ENCODE measurements at places on chromosomes 3 and 15.

GRCh38 chr3:196546537-196546936, 21.8 kb downstream of the WDR53 start:
- no peak for DNase-seq

- no peak for DNase-seq
Observed at GRCh38 chr3:157467200-157467599, 30.6 kb downstream of the PTX3 start.

- no peak for DNase-seq
Observed at GRCh38 chr3:103767635-103768034, 1332.8 kb downstream of the ZPLD1 start.

- DNase-seq: no peak
Observed at GRCh38 chr3:187000711-187001151, 70.4 kb downstream of the ST6GAL1 start.

GRCh38 chr3:168071591-168072322, 24.0 kb downstream of the GOLIM4 start:
- DNase-seq: peak; percentile 78

DNA sequence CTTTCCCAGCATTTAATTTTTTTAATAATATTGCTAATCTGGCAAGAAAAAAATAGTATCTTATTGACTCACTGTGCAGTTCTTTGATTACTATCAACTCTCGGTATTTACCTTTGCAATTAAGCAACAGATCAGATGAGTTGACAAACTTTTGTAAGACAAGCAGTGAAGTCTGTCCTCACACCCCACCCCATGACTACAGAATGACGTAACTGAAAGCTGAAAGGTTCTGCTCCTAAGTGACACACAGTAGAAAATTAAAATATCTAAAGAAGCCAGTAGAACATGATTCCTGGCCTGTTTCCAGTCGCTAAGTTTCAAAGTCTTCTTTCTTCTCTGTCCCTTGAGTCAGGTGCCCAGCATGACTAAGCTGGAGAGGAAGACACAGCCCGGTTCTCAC, 135.5 kb downstream of the STT3B start:
- DNase-seq: peak; percentile 25

GRCh38 chr3:62134061-62134496, 239.3 kb downstream of the FEZF2 start:
- DNase-seq: peak; percentile 35

- no peak for DNase-seq
Observed at GRCh38 chr3:184538666-184539431, 22.7 kb upstream of the EPHB3 start.

DNA sequence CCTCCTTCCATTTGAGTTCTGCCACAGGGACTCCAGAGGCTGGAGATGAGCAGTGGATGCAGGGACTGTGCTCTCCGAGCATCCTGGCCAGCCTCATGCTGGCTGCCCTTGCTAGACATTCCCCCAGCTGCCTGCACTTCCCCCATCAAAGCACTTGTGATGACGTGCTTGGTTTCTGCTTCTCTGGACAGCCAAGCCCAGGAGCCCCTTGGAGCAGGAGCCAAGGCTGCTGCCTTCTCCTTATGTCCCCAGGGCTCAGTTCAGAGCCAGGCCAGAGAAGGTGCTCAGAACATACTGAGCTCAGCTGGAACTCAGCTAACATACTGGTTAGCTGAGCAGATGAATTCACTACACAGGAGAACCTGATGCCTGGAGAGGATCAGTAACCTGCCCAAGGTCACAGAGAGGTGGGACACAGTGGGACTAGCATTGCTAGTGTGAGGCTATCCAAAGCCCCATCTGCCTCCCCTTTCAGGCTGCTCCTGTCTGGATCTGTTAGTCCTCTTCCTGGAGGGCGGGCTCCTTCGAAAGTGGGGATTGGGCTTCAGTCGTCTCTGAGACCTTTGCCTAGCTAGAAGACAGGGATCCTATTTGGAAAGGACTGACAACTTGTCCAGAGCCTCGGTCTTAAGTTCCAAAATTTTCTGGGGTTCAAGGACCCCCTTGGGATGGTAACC, 4.3 kb downstream of the PCBP4 start:
- DNase-seq: no peak

DNA sequence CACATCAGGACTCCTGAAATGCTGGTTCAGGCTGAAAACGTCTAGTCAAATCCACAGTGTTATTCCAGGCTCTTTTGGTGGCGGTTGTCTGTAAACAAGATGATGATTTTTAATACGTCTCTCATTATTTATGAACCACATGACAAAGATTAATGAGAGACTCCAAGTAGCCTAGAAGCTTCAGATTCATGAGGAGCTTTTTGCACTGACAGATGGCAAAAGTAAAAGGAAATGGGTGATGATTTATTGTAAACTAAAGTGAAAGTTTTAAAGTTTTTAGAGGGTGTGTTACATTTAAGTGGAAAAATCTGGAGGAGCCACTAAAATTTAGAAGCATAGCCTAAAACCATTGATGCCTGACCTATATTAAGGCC, 77.0 kb downstream of the BBX start:
- DNase-seq: no peak

GRCh38 chr3:129428007-129428375, 445 bp downstream of the EFCAB12 start:
- no peak for DNase-seq

GRCh38 chr3:32257641-32258438, 19.4 kb downstream of the CMTM8 start:
- no peak for DNase-seq

DNA sequence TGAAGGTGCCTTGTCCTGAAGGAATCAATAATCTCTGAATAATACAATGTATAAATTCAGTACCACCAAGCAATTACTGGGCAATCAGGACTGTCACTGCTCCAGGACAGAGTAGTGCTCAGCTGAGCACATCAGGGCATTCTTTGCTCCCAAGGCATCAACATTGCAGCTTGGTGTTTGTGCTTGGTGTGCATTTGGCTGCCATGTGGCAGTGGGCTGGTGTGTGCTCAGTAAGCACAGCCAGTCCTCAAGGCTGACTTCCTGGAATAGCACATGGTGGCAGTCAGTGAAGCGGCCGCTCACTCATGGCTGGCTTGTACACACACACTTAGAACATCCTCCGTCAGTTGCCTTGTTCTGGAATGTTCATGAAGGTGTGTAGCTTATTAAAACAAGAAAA, 217.0 kb downstream of the EPHB1 start:
- no peak for DNase-seq

DNA sequence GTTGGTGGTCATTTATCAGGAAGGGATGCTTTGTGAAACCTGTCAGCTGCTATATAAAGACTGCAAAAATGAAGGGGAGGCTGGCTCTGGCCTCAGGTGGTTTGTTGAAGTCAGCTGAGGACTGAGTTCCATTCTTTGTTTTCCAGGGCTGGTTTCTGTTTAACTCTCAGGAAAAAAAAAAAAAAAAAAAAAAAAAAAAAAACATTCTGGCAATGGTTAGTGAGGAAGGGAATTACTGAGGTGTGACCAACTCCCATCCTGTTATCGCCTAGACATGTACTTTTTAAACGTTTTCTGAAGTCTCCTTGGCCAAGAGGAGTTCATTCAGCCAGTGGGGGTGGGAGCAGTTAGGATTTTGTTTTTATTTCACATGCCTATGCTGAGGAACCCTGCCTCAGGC, 316.3 kb downstream of the OXSM start:
- no peak for DNase-seq

DNA sequence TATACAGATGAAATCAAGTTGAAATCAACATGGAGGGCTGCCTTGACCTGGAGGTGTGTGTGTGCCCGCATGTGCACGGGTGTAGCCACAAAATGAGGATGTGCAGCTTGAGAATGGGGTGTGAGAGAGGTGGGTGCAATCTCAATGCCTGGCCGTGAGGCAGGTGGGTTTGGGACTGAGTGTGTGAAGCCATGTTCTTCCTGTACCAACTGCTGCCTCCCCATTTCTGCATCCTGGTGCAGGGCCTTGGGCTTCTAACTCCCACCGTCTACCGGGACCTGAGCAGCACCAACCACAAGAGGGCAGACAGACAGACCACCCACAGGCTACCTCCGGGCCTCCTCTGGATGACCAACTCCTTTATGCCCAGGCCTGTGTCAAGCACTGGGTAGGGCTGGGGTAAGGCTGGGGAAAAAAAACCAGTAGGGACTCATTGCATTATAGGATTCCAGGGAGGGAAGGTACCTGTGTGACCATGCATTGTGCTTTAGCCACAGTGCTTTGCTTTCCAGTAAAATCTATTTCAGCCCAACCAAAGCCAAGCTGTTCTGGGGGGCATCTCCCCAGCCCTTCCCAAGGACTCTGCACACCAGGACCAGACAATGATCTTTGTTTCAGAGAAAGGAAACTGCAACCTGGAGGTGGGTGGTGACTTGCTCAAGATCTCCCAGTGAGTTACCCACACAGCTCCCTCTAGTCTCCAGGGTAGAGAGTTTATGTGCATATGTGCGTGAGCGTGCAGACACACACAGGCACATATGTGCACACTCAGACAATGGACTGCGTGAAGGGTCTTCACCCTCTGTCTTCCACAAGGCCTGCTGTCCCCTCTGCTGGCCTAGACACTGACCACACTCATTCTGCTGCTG, 162.2 kb upstream of the TLE3 start:
- DNase-seq: no peak

DNA sequence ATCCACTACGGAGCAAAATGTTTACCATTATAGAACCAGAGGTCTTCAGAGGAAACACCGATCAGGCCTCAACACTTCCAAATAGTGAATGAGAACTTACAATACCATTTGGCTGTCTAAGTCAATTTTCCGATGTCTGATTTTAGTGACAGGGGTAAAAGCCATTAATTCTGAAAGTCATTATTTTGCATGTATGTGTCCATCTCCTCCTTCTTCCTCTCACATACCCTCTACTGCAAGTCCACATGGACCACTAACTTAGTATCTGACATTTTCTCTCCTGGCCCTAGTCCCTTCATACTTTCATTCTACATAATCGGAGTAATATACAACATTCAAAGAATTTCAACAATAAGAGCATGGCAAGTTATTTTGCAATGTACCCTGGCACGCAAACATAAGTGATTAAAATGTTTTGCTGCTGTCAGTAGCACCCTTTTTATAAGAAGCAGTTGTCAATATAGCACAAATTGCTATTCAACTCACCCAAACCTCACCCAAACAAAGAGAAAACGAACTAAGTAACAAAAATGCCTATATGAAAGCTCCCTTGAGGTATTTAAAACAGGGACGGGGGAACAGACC, 1.9 kb downstream of the TOP2B start:
- no peak for DNase-seq

- DNase-seq: peak; percentile 79
Observed at GRCh38 chr15:60660290-60661051, 181.5 kb upstream of the ICE2 start.

DNA sequence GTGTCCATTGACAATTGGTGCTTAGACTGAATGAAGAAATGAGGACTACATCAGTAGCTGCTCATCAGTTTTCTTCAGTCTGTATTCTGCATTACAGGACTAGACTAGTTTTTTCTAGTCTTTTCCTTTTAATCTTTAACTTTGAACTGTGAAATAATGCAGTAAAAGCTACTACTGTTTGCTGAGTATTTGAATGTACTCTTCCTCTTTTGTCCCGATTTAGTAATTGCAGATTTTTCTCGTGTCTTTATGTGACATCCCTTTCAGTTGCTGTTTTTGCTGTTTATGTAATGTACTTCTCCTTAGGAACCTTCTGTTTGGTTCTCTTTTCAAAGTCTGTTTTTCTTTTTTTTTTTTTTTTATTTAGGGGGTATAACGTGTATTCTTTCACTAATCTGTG, 17.4 kb downstream of the MFSD1 start:
- no peak for DNase-seq

- no peak for DNase-seq
Observed at GRCh38 chr3:37907906-37908305, 46.2 kb downstream of the CTDSPL start.

GRCh38 chr3:147411815-147412241, 2.7 kb downstream of the ZIC1 start:
- DNase-seq: no peak

- DNase-seq: no peak
Observed at GRCh38 chr3:43699864-43700263, 9.1 kb downstream of the ABHD5 start.

- no peak for DNase-seq
Observed at GRCh38 chr3:156396851-156397250, 158.1 kb downstream of the SSR3 start.

- no peak for DNase-seq
Observed at GRCh38 chr3:73490453-73491286, 134.1 kb downstream of the PDZRN3 start.

DNA sequence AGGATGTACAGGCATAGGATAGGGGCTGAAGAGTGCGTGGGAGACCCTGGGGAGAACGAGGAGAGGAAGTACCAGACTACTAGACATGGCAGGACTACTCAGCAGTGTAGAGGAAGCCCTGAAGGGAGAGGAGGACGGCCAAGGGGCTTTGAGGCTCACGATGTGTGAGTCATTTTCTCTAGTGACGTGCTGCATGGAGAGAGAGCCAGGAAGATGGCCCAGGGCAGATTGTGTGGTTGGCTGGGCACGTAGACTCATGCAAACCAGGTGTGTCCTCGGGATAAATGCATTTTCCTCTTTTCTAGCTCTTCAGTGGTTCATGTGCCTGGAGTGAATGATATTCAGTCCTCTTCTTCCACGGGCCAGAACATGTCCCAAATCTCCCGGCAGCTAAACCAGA, 115.0 kb upstream of the ABHD17C start:
- peak; percentile 94 for DNase-seq

- DNase-seq: no peak
Observed at GRCh38 chr15:99613481-99613880, 47.7 kb downstream of the MEF2A start.

DNA sequence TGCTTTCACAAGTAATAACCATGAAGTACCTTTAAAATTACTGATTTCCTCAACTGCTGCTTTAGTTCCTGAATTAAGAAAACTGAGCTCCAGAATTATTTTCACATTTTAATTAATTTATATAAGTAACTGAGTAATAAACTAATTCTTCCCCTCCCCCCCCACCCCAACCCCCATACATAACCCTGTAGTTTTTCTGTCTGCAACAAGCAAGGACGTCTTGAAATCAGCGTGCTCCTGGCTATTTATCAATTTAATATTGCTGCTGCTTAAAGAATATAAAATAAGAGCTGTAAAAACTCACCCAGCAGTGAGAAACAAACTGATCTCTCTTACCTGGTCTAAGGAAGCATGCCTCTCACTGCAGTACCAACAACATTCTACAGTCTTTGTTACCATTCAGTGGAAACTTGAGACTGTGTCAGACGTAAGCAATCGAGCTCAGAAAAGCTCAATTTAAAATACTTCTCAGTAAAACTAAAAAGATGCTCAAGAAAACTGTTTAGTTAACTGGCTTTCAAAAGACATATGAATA, 121.0 kb downstream of the TFDP2 start:
- peak; percentile 53 for DNase-seq

Measured in RWPE1 (cell line).